WERI-Rb-1 (cell line): ENCODE measurements at places on chromosomes 13 and 19.
A peak's percentile ranks its signal among the peaks of the same experiment; 100 is the strongest.

DNA sequence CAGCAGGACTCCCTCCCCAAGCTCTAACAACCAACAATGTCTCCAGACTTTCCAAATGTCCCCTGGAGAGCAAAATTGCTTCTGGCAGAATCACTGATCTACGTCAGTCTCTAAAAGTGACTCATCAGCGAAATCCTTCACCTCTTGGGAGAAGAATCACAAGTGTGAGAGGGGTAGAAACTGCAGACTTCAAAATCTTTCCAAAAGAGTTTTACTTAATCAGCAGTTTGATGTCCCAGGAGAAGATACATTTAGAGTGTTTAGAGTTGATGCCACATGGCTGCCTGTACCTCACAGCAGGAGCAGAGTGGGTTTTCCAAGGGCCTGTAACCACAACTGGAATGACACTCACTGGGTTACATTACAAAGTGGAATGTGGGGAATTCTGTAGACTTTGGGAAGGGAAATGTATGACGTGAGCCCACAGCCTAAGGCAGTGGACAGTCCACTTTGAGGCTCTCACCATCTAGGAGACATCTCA, 6.2 kb upstream of the CEACAM5 start:
- no peak for DNase-seq

DNA sequence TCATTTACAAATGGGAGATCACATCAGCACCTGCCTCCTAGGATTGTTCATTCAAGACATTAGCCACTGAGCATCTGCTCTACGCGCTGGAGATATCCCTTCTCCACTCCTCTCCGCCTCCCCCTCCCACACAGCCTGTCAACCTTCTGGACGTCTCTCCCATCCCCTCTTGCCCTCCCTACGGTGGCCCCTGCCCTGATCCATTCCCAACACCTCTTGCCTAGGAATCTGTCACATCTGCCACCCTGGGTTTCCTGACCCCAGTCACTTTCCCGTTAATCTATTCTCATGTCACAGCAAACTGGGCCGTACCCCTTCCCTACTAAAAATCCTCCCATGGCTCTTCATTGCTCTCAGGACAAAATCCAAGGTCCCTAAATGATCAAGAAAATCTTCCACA, 10.3 kb downstream of the DYRK1B start:
- peak; percentile 63 for DNase-seq

DNA sequence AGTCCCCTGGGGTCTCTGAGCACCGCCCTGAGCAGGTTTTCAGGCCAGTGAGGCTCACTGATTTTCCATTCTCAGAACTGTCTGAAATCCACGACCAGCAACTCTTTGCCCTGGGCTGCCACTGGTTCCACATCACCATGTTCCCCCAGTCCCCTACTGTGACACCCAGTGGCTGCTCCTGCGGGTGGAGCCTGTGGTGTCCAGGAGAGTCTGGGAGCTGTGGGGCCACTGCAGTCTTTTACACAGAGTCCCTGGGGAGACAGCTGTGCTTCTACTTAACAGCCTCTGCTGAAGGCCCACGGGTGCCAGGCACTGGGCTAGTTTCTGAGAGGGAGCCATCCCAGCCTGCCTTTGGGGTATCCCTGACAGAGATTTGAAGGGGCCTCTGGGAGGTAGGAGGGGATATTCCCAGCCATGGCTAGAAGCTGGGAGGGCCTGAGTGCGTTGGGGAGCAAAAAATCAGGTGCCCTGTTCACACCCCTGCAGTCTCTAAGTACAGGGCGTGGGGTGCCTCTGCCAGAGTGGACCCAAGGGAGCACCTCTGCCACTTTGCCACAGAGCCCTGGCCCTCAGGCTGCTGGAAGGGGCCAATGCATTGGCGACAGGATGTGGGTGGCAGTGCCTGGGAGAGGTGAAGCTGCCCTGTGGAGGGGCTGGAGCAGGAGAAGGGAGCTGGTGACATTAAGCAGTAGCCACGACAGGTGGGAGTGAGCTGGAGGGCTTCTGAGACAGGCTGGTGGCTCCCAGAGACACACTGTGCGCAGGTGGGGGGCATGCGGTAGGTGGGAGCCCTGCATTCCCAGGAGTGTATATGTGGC, 200.2 kb upstream of the ZNF536 start:
- DNase-seq, result no peak

DNA sequence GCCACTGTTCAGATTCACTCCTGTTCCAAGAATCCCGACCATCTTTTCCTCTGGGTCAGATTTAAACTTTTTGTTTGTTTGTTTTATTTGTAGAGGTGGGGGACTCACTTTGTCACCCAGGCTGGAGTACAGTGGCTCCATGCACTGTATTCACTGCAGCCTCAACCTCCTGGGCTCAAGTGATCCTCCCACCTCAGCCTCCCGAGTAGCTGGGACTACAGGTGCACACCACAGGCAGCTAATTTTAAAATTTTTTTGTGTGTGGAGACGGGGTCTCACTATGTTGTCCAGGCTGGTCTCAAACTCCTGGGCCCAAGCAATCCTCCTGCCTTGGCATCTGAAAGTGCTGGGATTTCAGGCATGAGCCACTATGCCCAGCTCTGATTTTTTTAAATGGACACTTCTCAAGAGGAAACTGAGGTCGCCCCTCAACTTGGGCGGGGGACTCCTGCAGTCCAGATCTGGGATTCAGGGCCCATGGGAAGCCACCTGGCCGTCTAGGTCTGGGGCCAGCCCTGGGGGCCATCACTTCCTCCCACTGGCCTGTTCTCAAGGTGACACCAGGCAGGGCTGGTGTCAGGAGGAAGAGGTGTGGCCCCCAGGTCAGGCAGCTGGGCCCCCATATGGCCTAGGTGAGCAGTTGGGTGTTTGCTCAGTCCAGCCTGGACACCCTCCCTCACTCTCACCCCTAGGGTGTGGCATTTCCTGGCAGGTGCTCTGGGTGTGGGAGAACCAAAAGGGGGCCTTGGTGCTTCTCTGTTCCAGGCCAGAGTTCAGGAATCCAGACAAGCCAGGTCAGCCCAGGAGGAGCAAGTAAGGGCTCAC, 1.3 kb downstream of the B3GNT3 start:
- no peak for DNase-seq

DNA sequence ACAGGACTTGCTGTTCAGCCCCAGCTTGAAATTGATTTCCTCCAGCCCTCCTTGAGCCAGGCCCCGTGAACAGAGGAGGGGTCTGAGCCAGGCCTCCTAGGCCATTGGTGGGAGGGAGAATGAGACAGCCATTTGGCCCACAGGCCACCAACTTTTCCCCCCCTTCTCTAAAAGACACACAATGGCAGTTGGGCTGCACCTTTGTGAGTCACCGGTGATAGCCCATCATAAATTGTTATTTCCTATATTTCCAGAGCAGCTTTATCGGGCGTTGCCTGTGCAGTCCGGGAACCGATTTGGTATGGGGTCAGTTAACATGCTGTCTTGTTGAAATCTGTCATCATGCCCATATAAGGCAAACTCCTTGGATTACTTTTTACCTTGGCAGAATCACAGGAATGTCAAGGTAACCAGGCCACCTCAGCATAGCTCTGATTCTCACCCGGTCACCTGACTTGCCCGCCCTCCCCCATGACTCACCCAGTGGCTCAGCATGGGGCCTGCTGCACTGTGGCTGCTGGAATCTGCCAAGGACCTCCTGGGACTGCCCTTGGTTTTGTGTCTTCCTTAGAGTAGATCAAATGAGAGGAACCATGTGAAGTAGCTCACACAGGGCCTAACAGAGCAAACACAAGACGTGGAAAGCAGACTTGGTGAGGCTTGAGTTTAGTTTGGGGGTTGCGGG, 36.1 kb downstream of the ACTN4 start:
- DNase-seq, result peak; percentile 51
